ENCODE measurements at places on chromosomes 5 and 9.

DNA sequence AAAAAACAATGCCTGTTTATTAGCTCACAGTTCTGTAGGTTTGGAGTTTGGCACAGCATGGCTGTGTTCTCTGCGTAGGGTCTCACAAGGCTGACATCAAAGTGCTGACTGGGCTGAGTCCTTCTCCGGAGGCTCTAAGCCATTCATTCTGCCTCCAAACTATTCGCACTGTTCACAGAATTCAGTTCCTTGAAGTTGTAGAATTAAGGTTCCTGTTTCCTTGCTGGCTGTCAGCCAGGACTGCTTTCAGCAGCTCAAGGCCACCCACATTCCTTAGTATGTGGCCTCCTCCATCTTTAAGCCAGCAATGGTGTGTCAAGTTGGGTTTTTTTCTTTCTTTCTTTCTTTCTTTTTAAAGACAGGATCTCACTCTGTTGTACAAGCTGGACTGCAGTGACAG lies 161.9 kb downstream of the CDH6 start:
- no peak for DNase-seq

DNA sequence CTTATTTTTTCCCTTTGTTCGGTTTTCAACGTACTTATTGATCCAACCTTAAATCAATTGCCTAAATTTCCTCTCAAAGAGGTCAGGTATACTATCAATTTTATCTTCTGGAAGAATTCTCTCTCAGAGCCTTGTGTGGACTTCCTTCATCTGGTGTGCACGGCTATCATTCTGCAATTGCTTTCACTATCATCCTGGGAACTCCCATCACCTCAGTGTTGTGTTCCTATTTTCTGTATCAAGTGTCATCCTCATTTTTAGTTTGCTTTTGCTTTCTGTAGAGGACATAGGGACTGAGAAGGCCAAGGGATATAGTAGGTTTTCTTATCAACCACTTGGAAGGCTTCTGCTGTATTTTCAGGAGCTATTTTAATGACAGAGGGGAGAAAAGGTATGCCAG lies 11.3 kb downstream of the STOM start:
- no peak for DNase-seq

DNA sequence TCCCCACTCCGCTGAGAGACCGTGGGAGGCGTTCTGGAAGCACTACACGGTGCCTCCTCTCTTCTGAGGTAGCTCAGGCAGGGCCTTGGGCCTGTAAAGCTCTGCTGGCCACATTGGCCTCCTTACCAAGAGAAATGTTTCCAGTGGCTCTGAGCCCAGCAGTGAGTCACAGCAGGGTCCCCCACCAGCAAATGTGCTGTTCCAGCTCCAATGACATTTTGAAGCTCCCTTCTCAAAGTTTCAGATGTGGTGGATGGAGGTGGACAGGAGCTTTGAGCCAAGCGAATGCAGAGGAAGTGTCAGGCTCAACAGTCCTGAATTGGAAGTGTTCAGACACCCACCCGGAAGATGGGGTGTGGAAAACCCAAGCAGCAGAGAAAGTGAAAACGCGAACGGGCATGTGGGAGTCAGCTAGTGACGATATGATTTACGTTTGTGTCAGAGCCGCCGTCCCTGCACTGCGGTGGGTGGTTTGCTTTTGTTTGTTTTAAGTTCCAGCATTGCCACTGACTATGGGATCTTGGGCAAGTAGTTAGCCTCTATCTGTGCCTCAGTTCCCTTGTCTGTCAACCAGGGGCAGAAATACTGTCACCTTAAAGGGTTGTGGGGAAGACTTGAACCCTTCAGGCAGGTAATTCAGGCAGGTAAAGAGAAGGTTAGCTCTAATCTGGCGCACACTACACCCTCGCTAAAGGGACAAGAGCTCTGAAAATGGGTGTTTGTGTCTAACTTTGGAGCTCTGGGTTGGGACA lies 38.2 kb downstream of the C5orf15 start:
- DNase-seq, result no peak

DNA sequence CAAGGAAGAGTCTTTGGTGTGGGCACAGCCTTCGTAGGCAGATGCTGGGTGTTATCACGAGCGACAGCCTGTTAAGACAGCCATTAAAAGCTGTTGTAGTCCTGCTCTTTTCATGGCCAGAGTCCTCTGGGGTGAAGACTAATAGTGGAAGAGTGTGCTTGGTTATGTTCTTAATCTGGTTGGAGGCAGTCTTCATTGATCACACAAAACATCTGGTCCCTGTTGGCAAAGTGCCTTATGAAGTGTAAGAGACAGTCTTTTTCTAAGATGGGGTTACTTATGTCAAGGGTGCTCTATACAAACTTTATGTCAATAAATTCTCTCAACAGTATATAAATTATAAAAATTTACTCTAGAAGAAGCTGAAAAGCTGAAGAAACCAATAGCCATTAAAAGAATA lies 280.4 kb downstream of the CAAP1 start:
- DNase-seq, result no peak

DNA sequence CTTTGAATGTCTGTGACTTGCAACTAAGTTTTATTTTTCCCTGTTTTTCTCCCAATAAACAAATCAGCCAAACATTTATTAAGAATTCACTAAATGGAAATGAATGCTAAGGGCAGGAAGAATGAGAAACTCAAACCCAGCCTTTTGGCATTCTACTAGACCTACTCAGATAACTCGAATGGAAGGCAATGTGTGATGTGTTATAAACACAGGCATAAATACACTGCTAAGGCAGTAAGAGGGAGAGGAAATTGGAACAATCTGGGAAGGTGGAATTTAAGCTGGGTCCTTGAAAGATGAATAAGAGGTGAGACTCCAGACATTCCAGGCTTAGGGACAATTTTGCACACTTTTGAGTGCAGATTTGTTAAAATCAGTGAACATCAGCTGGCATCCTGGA lies 34.7 kb downstream of the MARCHF3 start:
- no peak for DNase-seq

- DNase-seq, result no peak
Measured at GRCh38 chr5:129074903-129075302, 19.6 kb upstream of the ISOC1 start.

GRCh38 chr9:129370770-129371169 lies 192.7 kb upstream of the IER5L start:
- no peak for DNase-seq

- DNase-seq, result peak; percentile 26
Measured at GRCh38 chr5:143086908-143087637, 316.4 kb downstream of the NR3C1 start.

DNA sequence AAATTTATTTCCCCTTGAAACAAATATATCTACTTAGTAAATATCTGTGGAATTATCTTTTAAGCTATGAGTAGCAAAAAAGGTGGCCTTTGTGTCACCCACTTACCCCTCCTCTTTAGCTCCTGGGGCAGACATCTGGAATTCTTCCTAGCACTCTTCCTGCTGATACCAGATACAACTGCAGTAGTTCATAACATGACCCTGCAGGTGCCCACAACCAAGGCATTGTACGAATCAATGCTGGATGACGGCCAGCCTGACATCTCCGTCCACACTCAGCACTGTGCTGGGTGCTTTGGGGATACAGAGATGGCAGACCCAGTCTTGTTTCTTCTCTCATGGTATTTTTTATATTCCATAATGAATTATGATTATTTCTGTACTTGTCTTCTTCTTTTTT lies 152.3 kb downstream of the GOLPH3 start:
- DNase-seq, result no peak

GRCh38 chr5:78845470-78845869 lies 139.6 kb downstream of the ARSB start:
- no peak for DNase-seq

DNA sequence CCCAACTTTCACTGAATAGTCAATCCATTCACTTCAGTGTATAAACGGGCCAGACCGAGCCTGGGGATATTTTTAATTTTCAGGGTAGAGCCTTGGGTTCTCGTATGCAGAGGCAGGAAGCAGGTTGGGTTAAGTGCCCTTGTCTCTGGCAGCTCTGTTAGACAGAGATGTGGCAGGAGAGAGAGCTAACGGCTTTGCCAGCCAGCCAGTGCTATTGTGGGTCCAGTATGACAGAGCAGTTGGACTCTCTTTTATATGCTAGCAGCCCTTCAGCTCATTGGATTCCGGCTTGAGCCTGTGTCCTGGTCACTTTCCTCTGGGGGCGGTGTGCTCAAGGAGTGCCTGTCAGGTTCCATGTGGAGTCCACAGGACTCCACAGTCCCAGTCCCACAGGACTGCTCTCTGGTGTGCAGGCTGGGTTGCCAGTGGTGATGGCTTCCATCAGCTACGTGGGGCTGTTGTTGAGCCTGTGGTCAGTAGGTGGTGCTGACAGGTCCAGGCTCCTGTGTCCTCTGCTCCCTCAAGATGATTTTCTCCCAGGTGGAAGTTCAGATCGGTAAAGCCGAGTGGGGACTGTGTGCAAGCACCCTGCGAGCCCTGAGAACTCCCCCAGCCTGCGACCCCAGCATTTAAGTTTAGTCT lies 14.3 kb downstream of the CLTA start:
- no peak for DNase-seq

DNA sequence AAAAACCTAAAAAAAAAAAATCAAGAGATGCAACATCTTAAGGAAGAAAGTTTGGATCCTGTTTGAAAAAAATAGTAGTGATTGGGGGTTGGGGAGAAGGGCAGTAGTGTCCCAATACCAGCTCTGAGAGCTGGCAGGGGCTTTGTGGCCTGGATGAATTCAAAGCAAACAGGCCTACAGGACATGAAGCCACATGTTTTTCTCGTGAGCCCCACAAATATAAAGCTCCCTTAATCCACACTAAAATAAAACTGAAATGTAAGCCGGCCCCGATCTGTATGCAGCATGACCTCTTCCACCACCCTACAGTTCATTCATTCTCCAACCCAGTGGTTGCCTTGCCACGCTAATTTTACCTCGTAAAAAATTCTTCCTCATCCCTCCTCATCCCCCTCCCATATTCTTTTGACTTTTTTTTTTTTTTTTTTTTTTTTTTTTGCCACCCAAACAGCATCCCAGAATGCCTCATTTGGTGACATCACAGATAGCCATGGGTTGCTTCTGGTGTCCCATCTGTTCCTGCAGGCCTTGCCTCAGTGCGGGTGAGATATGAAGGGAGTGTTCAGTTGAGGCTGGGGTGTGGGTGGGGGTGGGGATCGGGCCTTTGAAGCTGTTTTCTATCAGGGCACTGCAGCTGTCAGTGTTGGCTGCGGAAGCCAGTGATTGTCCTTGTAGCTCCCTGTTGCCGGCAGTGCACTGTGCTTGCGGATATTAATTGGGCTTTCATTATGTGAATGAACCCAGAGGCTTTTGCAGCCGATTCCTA lies 81.6 kb upstream of the NFIB start:
- DNase-seq, result no peak

DNA sequence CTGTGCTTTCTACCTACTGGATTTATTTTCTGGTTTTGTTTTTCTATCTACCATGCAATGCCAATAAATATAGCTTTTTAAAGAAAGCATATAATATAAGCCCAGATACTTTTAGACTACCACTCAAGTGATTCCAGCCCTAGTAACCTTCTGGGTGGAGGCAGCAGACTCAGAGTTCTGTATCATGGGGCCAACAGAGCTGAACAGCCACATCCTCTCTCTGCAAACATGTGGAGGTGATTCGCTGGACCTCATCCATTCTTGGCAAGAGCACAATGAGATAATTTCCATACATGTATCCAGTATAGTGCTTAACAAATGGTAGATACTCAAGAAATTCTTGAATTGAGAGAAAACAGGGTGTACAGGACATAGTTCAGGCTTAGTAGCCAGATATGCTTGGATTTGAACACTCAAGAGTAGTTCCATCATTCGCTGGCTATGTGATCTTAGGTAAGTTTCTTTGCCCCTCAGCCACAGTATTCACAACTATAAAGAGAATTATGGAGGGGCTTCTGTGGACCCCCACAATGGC lies 124.5 kb downstream of the ASTN2 start:
- no peak for DNase-seq

Data from SHP77 treated with DMSO at 0.1 percent for 48 hours (cell line).